ENCODE measurements at places on chromosomes 7 and 10. TPM values are rescaled to one million over a fixed set of nuclear protein-coding genes. Genes with fewer than 3 reads are reported as not detected.

DNA sequence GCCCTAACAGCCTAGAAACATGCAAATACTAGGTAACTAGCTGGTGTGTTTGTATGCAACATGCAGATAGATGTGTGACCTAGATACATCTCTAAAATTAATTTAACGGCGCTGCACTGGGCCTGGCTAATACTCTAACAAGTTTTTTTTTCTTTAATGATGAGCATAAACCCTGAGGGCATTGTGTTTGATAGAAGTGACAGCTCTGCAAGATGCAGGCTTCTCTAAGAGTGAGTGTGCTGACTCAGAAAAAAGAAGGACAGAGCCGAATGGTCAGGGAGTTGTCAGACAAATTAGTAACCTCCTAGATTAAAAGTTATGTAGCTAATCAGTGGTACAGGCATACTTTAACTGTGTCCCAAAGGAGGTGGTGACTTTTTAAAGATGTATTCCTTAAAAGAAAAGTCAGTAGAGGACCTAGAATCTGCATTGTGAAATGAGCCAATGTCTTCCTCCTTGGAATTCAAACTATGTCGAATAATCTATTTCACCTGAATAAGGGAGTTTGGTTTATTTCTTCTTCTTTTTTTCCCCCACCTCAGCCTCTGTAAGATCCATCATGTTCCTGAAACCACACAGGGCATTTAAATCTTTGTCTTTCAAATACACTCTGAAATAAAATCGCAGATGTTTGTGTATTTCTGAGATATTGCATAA, 315.1 kb downstream of the GFRA1 start:
- DNase-seq, result no peak

DNA sequence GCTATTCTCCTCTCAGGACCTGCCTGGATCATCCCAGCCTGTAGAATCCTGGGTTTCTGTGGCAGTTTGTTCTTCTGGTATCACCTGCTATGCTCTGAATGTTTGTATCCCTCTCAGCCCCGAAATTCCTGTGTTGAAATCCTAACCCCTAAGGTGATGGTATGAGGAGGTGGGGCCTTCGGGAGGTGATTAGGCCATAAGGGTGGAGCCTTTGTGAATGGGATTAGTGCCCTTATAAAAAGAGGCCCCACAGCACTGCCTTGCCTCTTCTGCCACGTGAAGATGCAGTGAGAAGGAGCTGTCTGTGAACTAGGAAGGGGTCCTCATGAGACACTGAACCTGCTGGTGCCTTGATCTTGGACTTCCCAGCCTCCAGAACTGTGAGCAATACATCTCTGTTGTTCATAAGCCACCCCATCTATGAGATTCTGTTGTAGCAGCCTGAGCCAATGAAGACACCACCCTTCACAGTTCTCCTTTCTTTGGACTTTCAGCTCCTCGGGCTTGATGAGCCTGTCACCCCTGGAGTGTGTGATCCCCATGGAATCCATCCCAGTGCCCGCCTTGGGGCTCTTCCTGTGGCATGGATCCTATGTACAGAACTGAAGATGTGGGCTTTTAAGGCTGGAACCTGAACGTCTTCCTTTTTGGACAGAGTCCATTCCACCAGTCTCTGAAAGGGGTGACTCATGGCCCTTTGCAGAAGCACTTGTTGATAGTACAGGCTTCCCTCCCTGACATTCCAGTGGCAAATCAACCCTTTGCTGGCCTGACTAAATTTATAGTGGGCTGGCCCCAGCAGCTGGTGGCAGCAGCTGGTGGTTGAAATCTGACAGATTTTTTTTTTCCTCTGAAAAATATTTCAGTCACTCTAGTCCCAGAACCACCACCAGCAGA, 138.0 kb downstream of the TACC2 start:
- no peak for DNase-seq

DNA sequence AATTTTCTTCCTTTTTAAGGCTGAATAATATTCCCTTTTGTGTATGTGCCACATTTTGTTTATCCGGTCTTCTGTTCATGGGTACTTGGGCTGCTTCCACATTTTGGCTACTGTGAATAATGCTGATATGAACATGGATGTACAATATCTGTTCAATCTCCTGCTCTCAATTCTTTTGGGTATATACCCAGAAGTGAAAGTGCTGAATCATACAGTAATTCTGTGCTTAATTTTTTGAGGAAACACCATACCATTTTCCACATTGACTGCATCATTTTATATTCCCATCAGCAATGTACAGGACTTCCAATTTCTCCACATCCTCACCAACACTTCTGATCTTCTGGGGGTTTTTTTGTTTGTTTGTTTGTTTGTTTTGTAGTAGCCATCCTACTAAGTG, 135.0 kb upstream of the INHBA start:
- DNase-seq, result no peak

GRCh38 chr10:35335133-35336083, 901 bp upstream of the CCNY start:
- DNase-seq, result no peak

The TRIM50 gene
- 0.15 TPM for polyA plus RNA-seq

The CALN1 gene
- not detected for polyA plus RNA-seq

The HOGA1 gene
- 30.4 TPM for polyA plus RNA-seq
